ENCODE measurements at places on chromosomes 1 and 21.

DNA sequence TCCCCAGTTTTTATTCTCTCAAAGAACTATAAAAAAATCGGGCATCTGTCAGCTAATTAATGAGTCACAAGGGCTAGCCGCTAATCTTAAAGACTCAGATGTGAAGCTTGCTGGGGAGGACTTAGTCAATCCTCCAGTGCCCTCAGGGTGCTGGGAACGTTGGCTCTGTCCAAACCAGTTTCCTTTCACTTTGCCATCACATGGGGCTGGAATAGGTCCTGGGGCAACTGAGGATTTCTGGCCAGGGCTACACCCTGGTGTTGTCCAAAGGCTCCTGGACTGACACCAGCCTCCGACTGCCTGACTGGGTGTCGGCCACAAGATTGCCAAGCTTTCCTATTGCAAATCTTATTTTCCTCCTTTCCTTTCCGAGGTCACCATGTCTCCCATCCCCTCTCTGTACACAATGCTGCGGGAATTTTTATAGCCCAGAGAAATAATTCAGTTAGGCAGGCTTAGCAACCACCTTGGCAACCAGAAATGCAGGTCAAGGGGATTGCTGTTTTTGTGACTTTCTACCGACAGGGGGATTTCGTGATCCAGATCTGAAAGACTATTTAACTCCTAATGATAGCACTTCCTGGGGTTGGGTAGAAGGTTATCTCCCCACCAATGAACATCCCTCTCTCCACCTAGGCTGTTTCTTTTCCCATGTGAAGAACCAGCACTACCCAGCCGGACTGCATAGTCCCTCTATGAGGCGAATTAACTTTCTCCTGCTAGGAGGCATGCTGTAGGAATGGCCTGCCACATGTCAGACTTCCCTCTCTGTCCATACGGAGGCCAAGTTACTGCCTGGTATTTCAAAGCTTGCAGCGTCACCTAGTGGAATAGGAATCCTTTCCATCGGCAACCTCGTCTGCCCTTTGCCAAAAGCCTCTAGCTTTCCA, 29.9 kb upstream of the CTBS start:
- DNase-seq, result no peak

DNA sequence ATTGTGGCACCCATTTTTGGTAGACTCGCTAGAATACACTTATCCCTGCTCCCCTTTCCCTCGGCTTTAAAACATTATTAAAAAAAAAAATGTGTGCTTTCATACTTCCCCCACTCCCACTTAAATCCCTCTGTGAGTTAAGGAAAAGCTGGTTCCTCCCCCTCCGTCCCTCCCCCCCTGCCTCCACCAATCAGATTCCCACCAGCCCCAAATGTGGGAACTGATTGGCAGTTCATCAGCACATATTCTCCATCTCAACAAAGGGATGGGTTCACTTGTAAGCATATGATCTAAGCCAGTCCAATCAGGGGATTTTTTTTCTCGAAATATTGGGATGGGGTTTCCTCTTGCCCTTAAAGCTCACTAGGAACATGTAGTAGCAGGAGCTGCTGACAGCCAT, 10.8 kb upstream of the FYB2 start:
- no peak for DNase-seq

DNA sequence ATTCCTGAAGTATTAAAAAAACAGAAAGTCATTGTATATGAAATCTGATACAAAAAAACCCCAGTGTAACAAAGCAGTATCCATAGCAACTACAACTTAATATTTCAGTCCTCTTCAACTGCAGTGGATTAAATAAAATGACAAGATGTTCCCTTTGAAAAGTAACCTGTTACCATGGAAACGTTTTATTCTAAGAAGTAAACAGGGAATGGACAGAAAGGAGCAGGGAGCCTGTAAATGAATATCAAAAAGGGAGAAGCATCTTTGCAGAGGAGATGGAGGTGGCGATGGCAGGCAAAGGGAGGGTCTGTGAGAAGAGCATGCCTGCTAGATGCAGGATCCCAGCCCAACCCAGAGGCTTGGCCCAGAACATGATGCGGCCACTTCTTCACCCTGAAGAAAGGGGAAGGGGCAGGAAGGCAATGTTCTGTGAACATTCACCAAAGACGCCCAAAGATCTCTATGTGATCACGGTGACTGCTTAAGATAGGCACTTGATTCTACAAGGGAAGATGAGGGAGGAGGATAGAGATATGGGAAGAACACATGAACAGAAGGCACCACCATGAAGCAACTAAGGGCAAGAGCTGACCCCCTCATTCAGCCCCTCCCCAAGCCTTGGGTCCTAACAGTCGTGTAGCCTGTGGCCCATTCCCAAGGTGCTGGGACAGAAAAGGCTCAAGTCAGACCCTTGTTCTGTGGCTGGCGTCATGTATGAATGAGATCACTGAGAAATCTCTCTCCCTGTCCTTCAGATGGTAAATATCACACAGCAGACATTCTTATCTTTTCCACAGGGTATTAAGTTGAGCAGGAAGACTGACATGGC, 200.0 kb downstream of the SLC45A1 start:
- DNase-seq, result no peak

- no peak for DNase-seq
These were observed 158.3 kb downstream of the PLXNA2 start for GRCh38 chr1:208085655-208086515.

GRCh38 chr1:153767519-153767918, 7.7 kb upstream of the SLC27A3 start:
- DNase-seq, result no peak

DNA sequence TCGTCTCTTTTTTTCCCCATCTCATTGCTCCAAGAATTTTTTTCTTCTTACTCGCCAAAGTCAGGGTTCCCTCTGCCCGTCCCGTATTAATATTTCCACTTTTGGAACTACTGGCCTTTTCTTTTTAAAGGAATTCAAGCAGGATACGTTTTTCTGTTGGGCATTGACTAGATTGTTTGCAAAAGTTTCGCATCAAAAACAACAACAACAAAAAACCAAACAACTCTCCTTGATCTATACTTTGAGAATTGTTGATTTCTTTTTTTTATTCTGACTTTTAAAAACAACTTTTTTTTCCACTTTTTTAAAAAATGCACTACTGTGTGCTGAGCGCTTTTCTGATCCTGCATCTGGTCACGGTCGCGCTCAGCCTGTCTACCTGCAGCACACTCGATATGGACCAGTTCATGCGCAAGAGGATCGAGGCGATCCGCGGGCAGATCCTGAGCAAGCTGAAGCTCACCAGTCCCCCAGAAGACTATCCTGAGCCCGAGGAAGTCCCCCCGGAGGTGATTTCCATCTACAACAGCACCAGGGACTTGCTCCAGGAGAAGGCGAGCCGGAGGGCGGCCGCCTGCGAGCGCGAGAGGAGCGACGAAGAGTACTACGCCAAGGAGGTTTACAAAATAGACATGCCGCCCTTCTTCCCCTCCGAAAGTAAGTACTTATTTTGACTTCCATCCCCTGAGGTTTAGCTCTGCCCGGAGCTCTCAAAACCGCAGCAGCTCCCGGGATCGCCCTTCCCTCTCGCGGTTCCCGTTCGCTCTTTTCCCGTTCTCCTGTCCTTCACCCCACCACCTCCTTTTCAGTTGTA, 1.5 kb downstream of the TGFB2 start:
- no peak for DNase-seq

GRCh38 chr1:204088596-204088995, 15.7 kb downstream of the SOX13 start:
- DNase-seq, result no peak

DNA sequence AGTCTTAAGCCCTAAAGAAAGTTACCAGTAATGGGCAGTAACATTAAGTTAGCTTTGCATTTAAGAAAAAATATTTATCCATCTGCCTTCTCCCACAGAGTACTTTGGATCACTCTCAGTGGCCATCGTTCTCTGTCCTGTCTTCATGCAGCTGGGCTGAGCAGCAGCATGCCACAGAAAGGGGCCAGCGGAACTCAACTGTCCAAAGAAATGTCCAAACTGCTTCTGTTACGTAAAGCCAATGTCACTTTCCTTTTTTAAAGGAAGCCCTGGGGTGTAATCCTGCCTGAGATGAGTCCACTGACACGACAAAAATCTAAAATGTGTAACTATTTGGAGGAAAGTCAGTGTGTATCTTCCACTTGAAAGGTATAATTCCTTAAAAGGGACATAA, 291.6 kb downstream of the SMYD3 start:
- DNase-seq, result no peak

DNA sequence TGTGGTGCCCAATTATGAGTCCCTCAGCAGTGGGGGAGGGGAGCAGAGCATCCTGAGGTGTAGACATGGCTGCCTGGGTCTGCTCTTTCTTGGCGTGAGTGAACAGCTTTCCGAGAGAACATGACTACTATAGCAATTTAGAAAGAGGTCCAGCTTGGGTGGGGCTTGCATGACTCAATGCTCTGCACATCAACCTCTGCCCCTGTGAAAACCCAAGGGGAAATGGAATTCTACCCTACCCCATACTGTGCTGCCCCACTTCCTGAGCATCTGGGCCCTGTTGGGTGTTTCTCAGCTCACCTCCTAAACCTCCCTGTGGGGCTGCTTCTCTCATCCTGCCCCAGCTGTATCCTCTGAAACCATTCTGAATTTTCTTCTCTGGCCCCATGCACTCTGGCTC, 8.2 kb upstream of the AZIN2 start:
- no peak for DNase-seq

GRCh38 chr1:90400131-90400530, 317.0 kb downstream of the BARHL2 start:
- DNase-seq, result no peak

DNA sequence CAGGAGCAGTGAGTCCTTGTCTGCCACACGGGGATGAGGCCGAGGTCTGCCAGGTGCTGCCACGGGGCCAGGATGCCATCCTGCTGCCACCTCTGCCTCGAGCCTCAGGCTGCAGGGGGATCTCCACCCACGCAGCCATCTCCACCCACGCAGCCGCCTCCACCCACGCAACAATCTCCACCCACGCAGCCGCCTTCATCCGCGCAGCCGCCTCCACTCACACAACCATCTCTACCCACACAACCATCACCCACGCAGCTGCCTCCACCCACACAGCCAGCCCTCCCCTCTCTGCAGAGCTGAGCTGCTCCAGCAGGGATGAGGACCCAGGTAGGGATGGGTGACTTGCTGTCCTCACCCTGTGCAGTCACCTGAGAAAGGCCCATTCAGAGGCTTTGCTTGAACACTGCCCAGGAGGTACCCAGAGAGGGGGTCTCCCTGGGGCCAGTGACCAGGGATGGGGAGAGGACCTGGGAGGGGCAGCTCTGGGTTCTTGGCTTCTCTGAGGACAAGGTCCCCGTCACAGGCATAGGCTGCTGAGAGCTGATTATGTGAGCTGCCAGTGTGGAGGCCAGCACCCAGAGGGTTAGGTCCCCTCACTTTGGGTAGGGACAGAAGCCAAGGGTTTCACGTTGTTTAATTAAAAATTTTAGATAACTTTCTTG, 46.6 kb upstream of the TTC34 start:
- no peak for DNase-seq

- DNase-seq, result no peak
These were observed 50.6 kb upstream of the TTC39A start for GRCh38 chr1:51380936-51381335.

DNA sequence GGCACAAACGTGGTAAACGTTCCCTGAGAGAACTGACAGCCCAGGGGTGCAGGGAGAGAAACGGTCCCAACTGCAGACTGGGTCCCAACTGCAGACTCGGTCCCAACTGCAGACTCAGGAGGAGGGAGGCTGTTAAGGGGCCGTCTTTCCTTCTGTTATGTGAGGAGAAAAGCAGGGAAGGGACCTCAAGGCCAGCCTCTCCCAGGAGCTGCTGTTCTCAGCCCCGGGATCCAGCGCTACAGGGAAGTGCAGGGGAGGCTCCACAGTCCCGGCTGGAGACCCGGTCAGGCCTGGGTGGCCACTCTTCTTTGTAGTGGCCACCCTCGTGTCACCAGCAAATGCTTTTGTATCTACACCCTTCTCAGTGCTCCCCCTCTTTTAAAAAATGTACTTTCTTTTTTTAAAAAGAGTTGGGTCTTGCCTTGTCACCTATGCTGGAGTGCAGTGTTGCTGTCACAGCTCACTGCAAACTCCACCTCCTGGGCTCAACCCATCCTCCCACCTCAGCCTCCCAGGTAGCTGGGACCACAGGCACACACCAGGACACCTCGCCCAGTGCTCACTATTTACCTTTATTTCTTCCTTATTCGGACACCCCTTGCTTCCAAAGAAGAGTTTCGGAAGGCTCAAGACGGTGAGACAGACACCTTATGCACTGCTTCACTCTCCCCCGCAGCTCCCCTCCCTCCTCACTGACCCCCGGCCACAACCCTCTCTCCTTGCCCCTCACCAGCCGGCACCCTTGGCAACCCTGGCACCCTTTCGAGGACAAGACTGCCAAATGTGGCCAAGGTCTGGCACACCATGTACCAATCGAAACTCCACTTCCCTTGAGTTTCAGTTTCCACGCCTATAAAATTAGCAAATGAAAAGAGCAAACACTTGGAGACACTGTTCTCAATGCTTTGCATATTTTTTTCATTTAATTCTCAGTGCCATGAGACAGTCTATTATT, 21.8 kb downstream of the CAPN2 start:
- DNase-seq, result no peak

DNA sequence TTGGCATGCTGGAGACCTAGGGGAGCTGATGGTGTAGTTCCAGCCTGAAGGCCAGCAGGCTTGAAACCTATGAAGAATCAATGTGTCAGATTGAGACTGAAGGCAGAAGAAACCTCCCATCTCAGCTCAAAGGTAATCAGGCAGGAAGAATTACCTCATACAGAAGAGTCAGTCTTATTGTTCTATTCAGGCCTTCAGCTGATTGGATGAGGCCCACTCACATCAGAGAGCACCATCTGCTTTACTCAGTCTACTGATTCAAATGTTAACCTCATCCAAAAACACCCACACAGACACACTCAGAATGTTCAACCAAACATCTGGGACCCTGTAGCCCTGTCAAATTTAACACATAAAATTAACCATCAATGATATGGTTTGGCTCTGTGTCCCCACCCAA, 13.7 kb upstream of the CCN1 start:
- no peak for DNase-seq

- DNase-seq, result no peak
These were observed 81.0 kb downstream of the RPS6KC1 start for GRCh38 chr1:213131851-213132655.

- no peak for DNase-seq
These were observed 76.5 kb downstream of the VWA5B1 start for GRCh38 chr1:20367116-20367585.

GRCh38 chr1:179807291-179807690, 64.2 kb downstream of the FAM163A start:
- no peak for DNase-seq

GRCh38 chr1:62362061-62362917, 43.1 kb upstream of the KANK4 start:
- DNase-seq, result no peak

DNA sequence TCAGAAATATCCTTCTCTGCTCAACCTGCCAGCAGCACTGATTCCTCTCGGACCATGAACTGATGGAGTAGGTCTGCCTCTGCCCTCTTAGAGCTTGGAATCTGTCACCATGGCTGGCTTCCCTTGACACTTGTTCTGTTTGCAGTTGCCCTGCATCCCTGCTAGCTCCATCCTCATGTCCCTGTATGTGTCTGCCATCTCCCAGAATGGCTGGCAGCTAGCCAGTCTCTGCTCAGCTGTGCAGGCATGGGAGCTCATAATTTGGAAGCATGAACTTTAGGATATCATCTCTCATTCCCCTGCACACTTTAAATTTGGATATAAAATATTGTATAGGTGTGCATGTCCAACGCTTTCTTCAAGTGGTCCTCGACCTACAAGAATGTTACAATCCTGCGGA, 95.4 kb downstream of the C1orf94 start:
- DNase-seq, result no peak
